Forelimb muscle (tissue), 1 donor: ENCODE measurements at places on chromosomes 2 and 18. TPM values are rescaled to one million over a fixed set of nuclear protein-coding genes. Genes with fewer than 3 reads are reported as not detected.

IL1RL2 gene
- polyA plus RNA-seq: 0.18 TPM

KCNG2 gene
- polyA plus RNA-seq: 0.46 TPM

DYNC1I2 gene
- polyA plus RNA-seq: 102 TPM

CCDC178 gene
- 0.19 TPM for polyA plus RNA-seq

DNA sequence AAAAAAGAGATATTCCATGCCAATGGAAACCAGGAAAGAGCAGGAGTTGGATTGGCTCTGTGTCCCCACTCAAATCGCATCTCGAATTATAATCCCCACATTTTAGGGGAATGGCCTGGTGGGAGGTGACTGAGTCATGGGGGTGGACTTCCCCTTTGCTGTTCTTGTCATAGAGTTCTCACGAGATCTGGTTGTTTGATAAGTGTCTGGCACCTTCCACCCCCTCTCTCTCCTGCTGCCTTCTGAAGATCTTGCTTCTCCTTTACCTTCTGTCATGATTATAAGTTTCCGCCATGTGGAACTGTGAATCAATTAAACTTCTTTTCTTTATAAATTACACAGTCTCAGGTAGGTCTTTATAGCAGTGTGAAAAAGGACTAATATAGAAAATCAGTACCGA lies 355.6 kb downstream of the NBAS start:
- DNase-seq: no peak

- DNase-seq: no peak
Observed at GRCh38 chr18:10860382-10860781, 289.0 kb downstream of the PIEZO2 start.

DNA sequence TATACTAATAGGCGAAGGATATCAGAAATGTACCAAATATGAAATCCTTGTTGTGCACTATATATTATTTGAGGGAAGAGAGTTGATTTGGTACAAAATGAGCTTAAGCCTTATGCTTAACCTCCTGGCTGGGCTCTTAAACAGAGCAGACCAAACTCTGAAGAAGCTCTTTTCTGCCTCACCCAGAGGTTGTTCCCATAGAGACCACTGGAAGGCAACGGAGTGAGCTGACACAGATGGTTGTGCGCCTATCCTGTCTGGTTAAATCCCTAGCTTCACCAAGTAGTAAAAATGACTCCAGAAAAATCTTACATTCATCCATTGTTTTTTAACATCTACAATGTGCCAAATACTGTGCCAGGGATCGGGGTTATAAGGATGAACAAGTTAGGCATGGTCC lies 55.9 kb upstream of the NOL4 start:
- no peak for DNase-seq

DNA sequence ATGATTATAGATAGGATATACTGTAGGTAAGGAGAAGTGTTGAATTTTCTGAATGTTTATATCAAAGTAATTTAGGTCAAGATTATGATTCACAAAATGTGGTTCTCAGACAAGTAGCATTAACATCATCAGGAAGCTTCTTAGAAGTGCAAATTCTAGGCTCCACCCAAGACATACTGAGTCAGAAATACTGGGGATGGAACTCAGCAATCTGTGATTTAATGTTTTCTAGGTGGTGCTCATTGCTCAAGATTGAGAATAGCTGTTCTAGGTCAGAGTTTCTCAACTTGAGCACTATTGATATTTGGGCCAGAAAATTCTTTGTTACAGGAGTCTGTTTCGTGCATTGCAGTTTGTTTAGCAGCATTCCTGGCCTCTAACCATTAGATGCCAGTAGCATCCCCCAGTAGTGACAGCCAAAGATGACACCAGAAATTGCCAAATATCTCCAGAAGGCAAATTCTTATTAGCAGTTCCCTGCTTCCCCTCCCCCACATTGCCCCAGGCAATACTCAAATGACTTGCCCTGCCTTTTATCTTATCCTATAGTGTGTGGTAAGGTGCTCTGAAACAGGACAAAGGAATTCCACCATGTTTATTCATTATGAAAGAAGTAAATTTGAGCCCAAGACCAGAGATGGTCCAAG lies 1001.2 kb downstream of the DPP10 start:
- no peak for DNase-seq

DNA sequence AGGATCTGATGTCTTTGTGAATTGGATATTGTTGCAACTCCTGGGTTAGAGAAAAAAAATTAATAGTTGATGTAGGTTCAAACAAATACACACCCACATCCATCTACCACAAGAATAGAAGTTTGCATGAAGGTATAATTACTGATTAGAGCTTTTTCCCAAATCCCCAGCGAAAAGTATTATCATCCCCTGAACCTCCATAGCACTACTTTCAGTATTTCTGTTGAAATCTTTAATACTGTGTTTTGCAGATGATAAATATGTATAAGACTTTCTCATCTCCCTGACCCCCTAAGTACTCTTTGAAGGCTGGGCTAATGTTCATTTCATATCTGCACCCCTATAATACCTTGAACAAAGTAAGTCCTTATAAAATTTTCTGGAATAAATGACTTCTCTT lies 6.4 kb downstream of the FN1 start:
- no peak for DNase-seq

DNA sequence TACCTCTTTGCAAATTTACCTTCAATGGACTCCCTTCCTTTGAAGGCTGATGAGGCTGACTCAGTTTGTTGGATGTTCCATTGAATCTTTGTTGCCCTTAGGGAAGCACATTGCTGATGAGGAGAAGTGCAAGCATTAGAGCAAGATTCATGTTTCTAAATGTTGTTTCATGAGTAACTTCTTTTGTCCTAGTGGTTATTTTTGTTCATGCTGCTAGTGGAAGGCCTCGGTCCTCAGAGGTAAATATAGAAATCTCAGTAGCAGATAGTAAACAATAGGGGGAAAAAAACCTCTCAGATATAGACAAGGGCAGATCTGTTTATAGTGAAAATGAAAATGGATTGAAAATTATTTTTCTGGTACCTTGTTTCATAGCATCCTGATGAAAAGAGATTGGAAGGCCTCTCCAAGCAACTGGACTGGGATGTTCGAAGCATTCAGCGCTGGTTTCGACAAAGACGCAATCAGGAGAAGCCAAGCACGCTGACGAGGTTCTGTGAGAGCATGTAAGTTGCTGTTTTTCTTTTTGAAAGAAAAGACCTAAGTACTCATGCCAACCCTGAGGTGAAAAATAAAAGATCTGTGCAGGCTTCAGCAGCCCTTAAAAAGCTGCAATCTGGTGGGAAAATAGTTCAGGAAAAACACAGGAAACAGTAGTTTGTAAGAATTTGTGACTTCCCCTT lies 104.9 kb downstream of the CERS6 start:
- no peak for DNase-seq

DNA sequence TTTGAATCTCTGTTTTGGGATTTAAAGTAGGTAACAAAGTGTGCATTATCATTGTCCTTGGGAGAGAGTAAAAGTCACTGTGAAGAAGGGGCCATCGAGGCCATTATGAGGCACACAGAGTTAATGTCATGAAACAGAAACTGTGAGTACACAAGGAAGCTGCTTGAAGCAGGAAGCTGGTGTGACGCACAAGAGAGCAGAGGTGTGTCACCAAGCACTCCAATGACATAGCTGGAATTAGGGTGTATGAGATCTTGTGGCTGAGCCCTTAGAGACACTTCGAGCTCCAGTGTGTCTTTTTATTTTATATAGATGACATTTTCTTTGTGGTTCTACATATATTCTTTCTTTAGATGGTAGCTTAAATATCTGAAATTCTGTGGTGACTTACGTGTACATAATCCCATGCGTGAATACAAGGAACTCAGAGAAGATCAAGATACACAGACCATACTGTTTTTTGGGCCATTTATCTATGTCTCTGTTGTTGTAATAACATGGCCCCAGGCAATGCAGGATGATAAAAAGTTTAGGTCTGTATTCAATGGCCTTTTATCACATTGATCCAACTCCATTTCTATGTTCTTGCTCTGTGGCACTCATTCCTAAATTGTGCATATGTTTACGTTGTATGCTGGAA lies 164.7 kb upstream of the FAM98A start:
- DNase-seq: no peak

GRCh38 chr2:39435741-39436591 lies 1.1 kb downstream of the MAP4K3 start:
- DNase-seq: no peak

GRCh38 chr2:27856386-27856785 lies 33.8 kb downstream of the RBKS start:
- DNase-seq: no peak

DNA sequence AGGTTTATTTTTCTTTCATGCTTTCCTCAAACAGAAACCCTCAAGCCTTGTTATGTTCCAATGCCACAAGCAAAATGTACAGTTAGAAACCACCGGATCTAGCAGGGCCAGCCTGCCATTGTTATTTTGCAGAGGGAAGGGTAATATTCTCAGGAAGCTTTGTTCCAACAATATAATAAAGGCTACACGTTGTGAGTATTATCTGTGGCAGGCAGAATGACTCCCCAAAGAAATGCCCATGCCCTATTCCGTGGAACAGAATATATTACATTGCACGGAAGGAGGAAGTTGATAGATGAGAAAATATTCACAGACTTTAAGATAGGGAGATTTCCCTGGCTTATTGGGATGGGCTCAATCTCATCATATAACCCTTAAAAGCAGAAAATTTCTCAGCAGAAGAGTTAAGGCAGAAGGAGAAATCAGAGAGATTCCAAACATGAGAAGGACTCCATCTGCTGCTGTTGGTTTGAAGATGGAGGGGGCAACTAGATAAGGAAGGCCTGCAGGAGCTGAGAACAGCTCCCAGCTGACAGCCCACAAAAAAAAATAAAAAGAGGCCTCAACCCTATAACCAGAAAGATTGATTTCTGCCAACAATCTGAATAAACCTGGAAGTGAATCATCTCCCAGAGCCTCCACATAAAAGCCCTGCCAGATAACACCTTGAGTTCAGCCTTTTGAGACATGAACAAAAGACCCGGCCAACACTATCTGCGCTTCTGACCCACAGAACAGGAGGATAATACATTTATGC lies 466.6 kb downstream of the LPIN1 start:
- DNase-seq: no peak

GRCh38 chr2:26355038-26355995 lies 8.7 kb upstream of the ADGRF3 start:
- no peak for DNase-seq

DNA sequence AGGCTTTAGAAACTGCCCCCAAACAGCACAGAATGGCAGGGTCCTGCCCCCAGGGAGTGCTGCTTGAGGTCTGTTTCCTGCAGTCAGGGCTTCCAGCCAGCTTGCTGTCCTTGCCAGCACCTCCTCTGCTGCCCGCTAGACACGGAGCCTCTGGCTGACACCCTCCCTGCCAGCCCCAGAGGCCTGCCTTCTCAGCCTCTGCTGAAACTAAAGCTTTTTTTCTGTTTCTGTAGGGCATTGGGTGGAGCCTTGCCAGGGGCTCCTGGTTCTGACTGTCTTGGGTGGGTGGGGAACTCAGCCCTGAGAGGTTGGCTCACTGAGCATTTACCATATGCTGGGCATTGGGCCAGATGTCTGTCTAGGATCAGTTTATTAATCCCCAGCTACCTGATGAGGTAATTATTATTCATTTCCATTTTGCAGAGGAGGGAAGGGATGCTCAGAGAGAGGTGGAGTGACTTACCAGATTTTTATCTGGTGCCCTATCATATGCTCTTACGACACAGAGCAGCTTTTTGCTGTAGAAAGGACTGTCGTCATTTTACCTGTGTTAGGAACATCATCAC lies 35.4 kb downstream of the INPP4A start:
- DNase-seq: no peak
